ENCODE measurements at places on chromosomes 11 and 22.

DNA sequence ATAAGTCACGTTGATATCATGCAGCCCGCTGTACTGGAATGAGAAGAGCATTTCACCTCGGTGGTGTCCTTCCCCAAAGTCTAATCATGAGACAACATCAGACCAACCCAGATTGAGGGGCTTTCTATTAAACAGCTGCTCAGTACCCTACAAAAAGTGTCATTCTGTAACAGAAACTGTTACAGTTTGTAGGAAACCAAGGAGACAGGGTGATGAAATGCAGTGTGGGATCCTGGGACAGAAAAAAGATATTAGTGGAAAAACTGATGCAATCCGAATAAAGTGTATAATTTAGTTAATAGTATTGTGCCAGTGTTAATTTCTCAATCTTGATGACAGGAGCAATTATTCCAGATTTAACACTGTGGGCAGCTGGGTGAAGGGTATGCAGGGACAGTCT, 128.0 kb downstream of the MICAL2 start:
- no peak for DNase-seq

DNA sequence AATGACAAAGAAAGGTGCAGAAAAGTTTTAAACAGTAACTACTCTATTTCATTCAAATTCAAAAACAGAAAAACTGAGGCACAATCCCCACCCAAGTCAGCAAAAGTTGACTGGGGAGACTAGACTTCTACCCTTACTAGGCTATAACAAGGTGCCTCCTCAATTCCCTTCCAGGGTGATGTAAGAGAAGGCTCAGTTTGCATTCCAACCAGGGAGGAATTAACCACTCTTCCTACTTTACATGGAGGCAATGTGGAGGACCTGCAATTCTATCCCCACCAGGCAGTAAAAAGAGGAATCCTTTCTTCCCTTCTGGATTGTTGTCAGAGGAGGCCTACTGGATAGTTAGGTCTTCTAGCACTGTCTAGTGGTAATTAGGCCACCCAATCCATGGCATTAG, 26.1 kb downstream of the TYR start:
- DNase-seq: no peak

GRCh38 chr11:127902382-127902781, 685.0 kb downstream of the ETS1 start:
- DNase-seq: no peak

DNA sequence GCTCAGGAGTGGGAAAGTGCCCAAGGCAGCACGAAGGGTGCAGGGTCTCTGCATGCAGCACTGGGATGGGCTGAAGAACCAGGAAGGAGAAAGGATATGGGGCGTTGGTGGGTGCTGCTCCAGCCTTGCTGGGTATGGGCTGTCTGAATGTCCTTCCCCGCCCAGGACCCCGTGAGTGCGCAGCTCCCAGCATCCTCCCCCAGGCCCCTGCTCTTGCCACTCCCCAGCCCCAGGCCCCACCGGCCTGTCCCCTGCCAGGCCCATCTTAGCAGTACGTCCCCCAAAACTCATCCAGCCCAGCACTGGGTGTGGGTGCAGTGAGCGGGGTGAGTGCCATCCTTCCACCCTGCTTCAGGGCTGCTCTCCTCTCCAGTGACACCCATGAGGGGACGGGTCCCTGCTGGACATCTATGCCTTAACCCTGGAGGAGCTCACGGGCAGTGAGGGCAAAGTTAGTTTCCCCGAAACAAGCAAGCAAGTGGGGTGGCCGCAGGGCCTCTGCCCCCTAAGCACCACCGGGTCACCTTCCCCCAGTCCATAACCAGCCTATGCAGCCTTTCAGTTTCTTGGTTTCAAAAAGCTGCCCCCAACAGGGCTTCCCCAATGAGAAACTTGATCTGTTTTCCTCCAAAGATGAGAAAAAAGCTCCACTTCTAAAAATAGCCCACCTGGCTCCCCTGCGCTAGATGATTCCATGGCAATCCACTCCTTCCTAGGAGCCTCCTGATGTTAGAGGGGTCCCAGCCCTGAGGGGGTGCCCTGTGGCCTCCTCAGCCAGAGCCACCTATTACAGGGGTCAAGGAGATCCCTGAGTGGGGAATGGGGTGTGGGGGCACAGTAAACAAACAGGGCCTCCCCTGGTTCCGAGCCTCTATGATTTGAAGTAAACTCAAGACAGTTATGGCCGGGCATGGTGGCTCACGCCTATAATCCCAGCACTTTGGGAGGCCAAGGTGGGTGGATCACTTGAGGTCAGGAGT, 103.8 kb downstream of the MORC2 start:
- DNase-seq: no peak

DNA sequence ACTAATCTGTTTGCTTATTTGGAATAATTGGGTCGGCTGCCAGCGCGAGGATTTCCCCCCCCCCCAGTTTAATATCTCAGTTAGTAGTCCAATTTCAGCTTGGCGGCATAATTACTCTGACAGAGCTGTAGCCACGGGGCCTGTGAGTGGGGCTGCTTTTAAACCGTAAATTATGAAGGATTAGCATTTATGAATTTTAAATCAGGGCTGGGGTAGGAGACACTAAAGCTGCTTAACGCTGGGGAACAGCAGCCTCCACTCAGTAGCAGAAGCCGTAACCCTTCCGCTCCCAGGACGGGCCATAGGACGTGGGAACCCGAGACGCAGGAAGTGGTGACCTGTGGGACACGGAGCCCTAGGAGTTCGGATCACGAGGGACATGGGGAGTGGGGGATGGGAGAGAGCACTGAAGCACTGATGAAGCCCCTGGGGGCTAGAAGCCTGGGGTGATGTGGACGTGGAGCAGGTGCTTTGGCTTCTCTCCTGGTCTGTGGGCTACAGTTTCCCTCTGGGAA, 66.2 kb upstream of the LMO1 start:
- no peak for DNase-seq

Data from HT-29 (cell line).